ENCODE measurements at places on chromosomes 11 and 22.

DNA sequence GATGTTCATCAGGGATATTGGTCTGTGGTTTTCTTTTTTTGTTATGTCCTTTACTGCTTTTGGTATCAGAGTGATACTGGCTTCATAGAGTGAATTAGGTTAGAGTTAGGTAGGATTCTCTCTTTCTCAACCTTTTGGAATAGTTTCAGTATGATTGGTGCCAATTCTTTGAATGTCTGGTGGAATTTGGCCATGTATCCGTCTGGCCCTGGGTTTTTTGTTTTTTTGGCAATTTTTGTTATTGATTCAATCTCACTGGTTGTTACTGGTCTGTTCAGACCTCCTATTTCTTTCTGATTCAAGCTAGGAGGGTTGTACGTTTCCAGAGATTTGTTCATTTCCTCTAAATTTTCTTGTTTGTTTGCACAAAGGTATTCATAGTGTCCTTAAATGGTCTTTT is 54.4 kb downstream of the ATXN10 start:
- no peak for DNase-seq
- no peak overlapping the region for H3K27ac ChIP-seq
- H3K27me3 ChIP-seq, result no peaks in the 10 kb centered on the region
- no peaks in the 10 kb centered on the region for H3K4me1 ChIP-seq
- H3K4me3 ChIP-seq, result no peak overlapping the region
- H3K36me3 ChIP-seq, result no peaks in the 10 kb centered on the region

DNA sequence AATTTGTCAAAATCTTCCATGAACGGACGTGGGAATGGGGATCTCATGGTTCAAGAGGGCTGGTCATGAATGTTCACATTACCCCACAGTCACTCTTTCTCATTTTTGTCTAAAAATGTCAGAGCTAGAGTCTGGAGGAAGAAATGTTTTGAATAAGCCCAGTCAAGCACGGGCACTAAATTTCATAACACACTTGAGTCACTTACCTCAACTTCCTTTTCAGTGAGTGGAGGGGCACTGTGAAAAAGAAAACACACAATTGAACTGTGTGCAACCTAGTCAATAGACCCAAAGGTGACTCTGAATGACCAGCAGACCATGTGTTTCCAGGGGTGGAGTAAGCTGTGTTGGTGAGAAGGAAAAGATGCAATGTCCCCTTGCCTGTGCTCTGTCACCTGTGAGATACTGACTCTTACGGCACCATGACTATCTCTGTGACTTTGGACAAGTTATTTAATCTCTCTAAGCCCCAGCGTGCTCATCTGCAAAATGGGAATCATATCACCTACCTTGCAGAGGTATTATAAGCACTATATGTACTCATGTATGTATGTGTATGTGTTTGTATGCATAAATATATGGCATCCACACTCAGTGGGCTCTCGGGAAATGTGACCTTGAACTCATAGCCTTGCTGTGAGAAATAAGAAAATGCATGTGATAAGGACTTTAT is 38.2 kb upstream of the LYVE1 start:
- H3K4me3 ChIP-seq, result no peak overlapping the region
- no peak for DNase-seq
- no peaks in the 10 kb centered on the region for H3K36me3 ChIP-seq
- no peaks in the 10 kb centered on the region for H3K4me1 ChIP-seq
- H3K27ac ChIP-seq, result no peak overlapping the region

GRCh38 chr11:125022551-125022950 is 40.6 kb upstream of the SLC37A2 start:
- H3K4me1 ChIP-seq, result no peaks in the 10 kb centered on the region
- no peak overlapping the region for H3K27ac ChIP-seq
- H3K27me3 ChIP-seq, result no peaks in the 10 kb centered on the region
- no peak overlapping the region for H3K4me3 ChIP-seq
- H3K36me3 ChIP-seq, result no peaks in the 10 kb centered on the region
- no peak for DNase-seq

GRCh38 chr11:36564376-36565030 is 3.3 kb upstream of the RAG1 start:
- H3K27ac ChIP-seq, result no peak overlapping the region
- H3K36me3 ChIP-seq, result no peaks in the 10 kb centered on the region
- DNase-seq, result no peak
- H3K27me3 ChIP-seq, result peaks cover 2% of the 10 kb centered on the region

DNA sequence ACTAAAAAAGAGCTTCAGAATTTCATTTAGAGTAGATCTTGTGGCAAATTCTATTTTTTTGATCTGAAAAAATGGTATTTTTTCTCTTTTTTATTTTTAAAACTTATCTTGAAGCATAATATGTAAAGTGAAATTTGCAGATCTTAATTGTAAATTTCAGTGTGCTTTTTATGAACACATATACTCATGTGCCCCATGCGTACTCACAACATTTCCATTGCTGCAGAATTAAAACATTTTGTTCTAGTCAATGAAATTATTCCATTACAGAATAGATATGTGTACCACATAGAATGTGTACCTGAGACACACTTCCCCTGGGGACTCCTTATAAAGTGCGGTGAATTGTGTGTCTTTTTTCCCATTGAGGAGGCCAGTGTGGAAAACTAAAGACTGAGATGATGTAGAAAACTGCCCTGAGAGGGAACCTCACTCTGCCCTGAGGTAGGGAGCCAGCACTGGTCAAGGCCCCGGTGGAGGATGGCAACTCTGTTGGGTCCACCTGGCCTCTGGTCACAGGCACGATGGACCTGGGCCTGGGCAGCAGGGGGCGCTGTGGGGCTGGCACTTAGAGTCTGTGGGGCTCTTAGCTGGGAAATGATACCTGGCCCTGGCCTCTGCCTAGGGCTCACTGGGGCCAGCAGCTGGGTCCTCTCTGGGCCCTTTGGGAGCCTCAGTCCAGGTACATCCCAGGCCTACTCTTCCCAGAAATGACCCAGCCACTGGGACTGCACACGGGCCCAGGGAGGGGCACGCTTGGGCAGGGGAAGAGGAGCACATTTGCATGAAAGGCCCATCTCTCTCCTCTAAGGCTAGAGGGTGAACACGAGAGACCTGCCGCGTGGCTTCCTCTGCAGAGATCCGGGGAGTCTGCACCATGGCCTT is 77.9 kb upstream of the TOP3B start:
- H3K27ac ChIP-seq, result no peak overlapping the region
- peaks cover 4% of the 10 kb centered on the region for H3K4me1 ChIP-seq
- no peaks in the 10 kb centered on the region for H3K36me3 ChIP-seq
- H3K27me3 ChIP-seq, result peaks cover 29% of the 10 kb centered on the region
- no peak overlapping the region for H3K4me3 ChIP-seq

DNA sequence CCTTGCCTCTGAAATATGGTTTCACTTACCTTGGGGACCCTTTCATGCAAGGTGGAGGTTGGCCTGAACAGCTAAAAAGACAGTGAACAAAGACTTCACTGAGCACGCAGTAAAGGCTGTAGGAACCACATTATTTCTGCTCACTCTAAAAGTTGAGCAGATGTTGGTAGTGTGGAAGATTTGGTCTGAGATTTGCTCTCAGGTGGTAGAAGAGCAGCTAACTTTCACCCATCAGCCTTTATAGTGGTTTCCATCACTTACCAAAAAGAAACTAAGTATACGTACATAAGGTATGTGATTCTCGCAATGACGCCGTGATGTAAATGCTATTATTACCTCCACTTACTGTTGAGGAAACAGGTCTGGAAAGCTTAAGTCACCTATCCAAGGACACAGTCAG is 47.3 kb downstream of the PRR5L start:
- H3K4me3 ChIP-seq, result no peak overlapping the region
- H3K27ac ChIP-seq, result no peak overlapping the region
- no peaks in the 10 kb centered on the region for H3K36me3 ChIP-seq
- no peak for DNase-seq
- no peaks in the 10 kb centered on the region for H3K4me1 ChIP-seq

DNA sequence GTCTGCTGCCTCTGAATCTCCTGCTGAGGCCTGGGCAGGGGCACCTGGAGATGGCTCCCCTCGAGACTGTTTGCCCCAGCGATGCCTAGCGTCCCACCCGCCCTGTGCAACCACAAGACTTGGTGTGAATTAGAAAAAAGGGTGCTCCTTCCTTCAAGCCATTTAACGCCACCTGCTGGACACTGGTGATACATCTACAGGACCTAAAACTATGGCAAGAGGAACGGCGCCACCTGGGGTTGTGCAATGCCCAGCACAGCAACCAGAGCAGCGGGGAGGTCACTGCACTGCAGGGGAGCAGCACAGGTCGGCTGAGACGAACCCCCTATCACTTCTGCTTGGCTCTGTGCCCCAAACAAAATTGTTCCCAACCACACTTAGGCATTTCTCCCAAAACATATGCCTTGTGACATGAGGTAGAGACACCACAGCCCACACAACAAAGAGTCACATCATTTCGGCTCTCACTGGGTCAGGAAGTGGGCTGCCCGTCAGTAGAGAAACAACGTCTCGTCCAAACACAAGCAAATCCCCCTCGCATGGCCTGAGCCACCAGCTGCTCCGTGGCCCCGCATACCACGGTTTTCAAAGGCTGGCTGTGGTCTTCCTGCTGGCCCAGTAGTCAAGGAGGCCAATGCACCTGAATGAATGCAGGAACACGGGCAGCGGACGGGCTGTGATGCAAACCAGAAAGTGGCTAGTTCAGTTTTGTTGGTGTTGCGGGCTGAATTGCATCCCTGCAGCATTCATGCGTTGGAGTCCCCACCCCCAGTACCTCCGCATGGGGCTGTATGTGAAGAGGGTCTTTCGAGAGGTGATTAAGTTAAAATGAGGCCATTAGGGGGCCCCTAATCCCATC is 171.9 kb downstream of the SHANK2 start:
- no peaks in the 10 kb centered on the region for H3K36me3 ChIP-seq
- no peaks in the 10 kb centered on the region for H3K27me3 ChIP-seq
- peak; percentile 82 for DNase-seq
- no peak overlapping the region for H3K4me3 ChIP-seq

- no peaks in the 10 kb centered on the region for H3K4me1 ChIP-seq
- H3K27me3 ChIP-seq, result no peaks in the 10 kb centered on the region
- peak; percentile 71 for DNase-seq
- H3K4me3 ChIP-seq, result no peak overlapping the region
- peaks cover 10% of the 10 kb centered on the region for H3K36me3 ChIP-seq
Observed at GRCh38 chr11:94183886-94184264, 55.2 kb downstream of the PANX1 start.

DNA sequence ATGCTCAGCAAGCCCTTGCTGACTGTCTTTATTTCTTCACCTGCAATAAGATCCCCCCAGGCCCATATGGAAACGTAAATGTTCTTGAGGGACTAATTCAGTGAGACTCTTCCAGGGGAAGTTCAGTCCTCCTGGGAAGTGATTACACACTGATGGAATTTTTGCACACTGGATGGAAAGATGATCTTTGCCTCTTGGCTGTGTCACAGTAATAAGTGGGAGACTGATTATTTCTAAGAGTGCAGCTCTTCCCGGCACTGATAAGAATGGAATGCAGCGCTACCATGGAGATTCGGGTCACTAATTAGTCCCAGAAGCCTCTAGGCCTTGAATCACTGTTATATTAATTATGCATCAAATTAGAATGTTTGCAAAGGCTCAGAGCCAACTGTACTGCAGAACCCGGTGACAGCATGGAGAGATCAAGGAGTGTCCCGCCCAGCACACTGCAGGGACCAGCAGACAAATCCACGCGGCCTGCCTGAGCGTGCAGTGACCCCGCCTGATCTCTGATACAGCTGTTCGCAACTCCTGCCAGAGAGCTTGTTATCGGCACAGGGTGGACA is 178.3 kb downstream of the SNX19 start:
- no peaks in the 10 kb centered on the region for H3K27me3 ChIP-seq
- no peaks in the 10 kb centered on the region for H3K4me1 ChIP-seq
- H3K4me3 ChIP-seq, result no peak overlapping the region
- H3K27ac ChIP-seq, result no peak overlapping the region

- H3K4me1 ChIP-seq, result no peaks in the 10 kb centered on the region
- H3K36me3 ChIP-seq, result no peaks in the 10 kb centered on the region
- H3K27ac ChIP-seq, result no peak overlapping the region
- H3K27me3 ChIP-seq, result no peaks in the 10 kb centered on the region
Observed at GRCh38 chr11:70782401-70782913, 384.1 kb downstream of the CTTN start.

DNA sequence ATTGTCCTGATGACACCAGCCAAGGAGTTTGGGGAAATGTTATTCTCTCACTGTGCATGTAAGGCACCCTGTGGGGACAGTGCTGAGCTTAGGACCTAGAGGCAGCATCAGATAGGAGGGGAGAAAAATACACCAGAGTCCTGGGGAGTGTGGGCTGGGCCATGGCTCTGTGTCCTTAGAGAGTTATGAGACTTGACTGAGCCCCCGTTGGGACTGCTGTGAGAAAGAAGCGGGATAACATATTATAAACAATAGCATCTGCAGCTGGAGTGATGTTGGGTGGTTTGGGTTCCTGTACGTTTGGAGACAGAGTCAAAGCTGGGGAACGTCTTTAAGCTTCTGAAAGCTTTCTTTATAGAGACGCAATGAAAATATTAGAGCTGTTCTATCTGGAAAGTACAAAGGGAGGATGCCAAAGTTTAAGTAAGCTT is 90.9 kb upstream of the CRTAM start:
- DNase-seq, result no peak
- H3K27ac ChIP-seq, result no peak overlapping the region
- H3K4me3 ChIP-seq, result no peak overlapping the region
- H3K36me3 ChIP-seq, result no peaks in the 10 kb centered on the region
- H3K27me3 ChIP-seq, result no peaks in the 10 kb centered on the region

DNA sequence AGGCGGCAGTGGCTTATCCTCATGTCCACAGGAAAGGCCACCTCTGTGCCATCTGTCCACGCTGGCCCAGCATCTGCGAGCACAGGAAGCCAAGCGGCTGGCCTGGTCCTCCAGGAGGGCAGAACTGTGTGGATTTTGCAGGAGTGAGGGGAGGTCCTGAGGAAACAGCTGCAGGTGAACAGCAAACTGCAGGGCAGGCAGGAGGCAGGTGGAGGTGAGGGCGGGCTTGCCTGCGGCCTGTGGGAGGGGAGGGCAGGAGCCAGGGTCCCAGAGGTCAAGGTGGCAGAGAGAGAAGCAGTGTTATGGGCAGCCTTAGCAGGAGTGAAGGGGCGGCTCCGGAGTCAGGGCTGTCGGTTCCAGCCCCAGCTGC is 369.7 kb downstream of the SHANK2 start:
- H3K36me3 ChIP-seq, result no peaks in the 10 kb centered on the region
- peaks cover 3% of the 10 kb centered on the region for H3K4me1 ChIP-seq
- H3K4me3 ChIP-seq, result no peak overlapping the region
- no peak overlapping the region for H3K27ac ChIP-seq

GRCh38 chr11:59198726-59199125 is 14.0 kb downstream of the MPEG1 start:
- H3K27ac ChIP-seq, result no peak overlapping the region
- no peak for DNase-seq
- no peak overlapping the region for H3K4me3 ChIP-seq
- H3K4me1 ChIP-seq, result no peaks in the 10 kb centered on the region

DNA sequence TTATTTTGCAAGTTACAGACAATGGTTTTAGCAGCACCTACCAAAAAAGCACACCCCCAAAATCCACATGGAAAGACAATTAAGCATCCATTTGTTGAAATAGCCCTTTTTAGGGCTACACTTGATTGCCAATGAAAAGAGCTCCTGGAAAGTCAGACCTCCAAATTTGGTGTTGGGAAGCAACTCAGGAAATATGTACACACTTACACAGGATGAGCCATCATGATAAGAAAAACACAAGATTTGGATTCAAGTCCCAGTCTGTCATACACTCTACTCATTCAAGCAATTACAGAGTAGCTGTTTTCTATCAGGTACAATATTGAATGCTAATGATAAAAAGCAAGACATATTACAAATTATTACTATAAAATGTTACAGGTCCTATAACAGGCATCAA is 31.5 kb downstream of the FAM168A start:
- no peak for DNase-seq
- H3K27me3 ChIP-seq, result no peaks in the 10 kb centered on the region
- H3K36me3 ChIP-seq, result no peaks in the 10 kb centered on the region
- H3K4me1 ChIP-seq, result no peaks in the 10 kb centered on the region
- no peak overlapping the region for H3K4me3 ChIP-seq
- H3K27ac ChIP-seq, result no peak overlapping the region

Data from iPS DF 6.9 (cell line).